A172 (cell line): ENCODE measurements at places on chromosomes 1 and 21.

- peak; percentile 58 for DNase-seq
These were observed 27.9 kb downstream of the RGS5 start for GRCh38 chr1:163174524-163175437.

- DNase-seq: no peak
These were observed 60.5 kb downstream of the MAP3K7CL start for GRCh38 chr21:29190923-29191331.

DNA sequence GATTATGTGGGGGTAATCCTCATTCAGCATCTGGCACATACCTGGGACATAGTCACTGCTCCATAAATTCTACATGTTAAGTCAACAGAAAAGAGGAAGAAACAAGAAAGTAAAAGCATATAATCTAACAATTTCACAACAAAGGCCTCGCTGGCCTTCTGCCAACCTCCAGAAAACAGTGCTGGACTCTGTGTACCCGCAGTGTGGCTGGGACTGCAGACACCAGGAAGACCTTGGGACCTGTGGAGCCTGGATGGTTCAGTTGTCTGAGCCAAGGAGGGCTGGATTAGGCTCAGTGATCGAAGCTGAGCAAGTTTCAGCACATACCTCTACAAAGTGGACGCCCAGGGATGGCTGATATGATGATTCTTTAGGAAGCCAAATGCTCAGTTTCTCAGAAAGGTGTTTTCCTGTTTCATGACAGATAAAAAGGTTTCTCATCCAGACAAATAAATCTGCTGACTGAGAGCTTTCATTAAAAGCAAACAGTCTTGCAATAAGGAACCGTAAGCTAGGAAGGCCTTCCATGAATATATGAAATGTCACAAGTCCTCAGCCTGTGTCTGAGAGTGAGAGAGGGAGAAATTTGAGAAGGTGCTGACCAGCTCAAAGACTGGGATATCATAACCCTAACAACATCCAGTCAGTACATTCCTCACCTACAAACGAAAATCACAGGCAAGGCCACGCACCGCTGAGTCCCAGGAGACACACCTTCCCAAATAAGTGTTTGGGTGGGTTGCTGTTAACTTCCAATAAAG is 48.4 kb downstream of the CAPZB start:
- DNase-seq: no peak

GRCh38 chr1:18145851-18146618 is 38.4 kb downstream of the IGSF21 start:
- peak; percentile 42 for DNase-seq

DNA sequence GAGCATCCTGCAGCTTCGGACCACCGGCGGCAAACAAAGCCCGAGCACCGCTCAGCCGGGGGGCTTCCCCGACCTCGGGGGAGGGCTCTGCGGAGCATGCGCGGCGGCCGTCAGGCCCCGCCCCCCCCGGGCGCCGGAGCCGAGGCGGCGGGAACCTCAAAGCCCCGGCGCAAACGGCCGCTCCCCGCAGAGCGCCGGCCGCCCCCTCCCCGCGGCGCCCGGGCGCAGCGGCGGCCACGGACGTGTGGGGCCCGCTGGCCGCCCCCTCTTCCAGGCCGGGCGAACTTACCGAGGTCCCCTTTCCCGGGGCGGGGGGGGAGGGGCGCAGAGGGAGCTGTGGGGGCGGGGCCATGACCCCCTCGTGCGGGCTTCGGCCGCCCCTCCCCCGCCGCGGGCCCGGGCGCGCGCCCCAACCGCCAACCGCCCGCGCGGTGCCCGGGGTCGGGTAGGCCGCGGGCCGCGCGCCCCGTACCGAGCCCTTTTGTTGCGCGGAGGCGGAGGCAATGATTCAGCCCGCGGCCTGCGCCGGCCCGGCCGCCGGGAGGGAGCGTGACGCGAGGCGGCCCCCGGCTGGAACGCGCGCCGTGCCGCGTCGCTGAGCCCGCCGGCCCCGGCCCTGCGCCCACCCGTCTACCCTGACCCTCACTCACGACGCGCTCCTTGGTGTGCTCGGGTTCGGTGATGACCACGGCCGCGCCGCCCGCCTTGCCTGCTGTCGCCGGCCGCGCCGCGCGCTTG is 1.7 kb downstream of the RCC2 start:
- no peak for DNase-seq

- DNase-seq: no peak
These were observed 66.4 kb downstream of the ANKRD13C start for GRCh38 chr1:70288166-70288565.

DNA sequence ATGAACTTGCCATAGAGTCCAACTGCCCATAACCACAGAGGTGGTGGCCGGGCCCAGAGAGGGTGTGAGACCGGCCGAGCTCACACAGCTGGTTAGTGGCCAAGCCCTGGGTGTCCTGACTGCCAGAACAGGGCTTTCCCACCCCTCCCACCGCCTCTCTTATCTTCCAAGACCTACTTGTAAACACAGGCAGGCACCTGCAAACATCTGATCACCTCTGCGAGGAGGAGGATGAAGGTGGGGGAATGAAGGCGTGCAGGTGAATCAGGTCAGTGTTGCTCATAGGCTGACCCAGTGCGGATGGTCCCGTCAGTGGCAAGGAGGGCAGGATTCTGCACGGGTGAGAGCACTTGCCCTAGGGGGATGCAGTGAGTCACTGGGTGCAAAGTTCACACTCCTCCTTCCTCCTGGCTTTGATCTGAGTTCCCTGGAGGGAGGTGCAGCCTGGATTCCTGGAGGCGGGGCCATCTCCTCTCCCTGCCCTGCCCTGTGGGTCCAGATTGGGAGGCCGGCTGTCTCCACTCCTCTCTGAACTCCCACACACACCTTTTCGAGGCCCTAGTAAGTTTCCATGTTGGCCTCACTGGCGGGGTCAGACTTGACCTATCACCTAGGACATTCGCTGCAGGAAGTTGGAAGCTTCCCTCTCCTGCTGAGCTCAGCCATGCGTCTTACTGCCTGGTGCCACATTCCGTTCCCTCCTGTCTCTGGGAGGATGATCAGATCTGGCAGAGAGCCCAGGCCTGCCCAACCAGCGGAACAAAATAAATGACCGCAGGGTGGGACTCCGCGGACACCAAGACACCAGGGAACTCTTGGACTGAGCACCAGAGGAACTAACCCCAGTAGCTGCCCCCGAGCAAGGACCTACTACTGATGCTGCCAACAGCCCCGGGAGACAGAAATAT is 7.3 kb downstream of the UQCRHL start:
- DNase-seq: peak; percentile 86

- DNase-seq: no peak
These were observed 103.3 kb downstream of the DUSP10 start for GRCh38 chr1:221638595-221638994.

DNA sequence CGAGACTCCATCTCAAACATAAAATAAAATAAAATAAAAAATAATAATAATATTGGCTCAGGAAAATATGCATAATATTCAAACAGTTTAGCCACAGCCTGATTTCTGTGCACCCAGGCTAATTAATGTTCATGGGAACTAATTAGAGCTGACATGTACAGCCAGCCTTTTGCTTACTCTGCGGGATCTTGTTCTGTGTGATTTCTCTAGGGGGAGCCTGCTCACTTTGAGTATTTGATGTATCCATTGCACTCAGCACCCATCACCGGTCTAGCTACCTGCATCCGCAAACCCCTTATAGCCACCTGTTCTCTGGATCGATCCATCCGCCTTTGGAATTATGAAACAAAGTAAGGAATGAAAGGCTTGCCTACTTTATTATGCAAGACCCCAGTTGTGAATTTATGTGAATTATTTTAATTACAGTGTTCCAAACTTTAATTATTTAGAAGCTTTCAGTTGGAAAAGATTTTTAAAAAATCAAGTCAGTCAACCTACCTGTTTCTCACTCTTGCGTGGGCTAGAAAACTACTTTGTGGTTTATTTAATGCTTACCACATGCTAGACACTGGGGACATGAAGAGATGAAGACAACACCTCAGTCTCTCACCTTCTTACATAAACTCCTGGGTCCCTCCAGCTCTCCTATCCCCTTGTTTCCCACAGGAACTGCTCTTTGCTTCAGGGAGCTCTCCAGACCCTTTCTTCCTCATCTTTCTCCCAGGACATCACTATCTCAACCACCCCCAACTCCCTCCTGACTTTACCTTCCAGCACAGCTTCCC is 25.4 kb downstream of the CFAP57 start:
- DNase-seq: no peak

GRCh38 chr1:38699330-38700076 is 160.1 kb downstream of the RRAGC start:
- DNase-seq: no peak

DNA sequence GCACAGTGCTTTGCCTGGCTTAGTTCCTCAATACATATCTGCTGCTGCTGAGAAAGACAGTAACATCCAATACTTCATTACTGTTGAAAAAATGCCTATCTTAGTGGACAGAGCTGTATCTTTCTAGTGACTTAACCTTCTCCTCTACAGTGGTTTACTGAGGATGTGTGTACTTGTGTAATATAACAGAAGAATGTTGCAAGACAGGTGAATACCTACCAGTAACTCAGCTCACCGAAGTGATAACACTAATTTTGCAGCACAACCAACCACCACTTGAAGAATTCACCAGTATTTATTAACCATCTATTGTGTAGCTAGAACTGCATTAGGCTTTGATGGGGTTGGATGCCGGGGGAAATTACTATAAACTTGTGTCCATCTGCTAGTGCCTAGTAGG is 16.6 kb upstream of the TNN start:
- DNase-seq: no peak

DNA sequence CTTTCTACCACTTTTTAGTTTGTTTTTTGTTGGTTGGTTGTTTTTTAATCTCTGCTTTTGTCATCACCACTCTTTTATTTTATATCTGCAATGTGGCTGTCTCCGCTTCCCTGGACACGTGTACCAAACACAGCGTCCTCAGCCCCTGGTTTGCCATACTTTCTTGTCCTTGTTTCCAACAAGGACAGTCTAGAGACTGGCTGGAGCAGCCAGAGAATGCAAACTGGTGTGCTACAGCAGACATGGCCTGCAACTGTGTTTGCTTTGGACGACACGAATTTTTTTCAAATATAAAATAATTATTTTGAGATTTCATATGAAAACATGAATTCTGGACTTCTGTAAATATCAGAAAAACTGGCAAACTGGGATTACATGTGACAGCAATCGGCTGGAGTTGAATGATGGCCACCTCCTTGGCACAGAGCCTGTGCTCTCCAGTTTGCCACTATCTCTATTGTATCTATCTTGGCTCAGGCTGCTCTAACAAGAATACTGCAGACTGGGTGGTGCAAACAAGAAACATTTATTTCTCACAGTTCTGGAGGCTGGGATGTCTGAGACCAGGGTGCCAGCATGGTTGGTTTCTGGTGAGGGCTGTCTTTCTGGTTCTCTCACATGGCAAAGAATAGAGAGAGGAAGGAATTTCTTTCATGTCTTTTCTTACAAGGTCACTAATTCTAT is 34.6 kb upstream of the POU2F1 start:
- no peak for DNase-seq

- peak; percentile 5 for DNase-seq
These were observed 1.2 kb upstream of the CAMTA1 start for GRCh38 chr1:6783936-6784559.

- DNase-seq: no peak
These were observed 41.0 kb downstream of the TBX15 start for GRCh38 chr1:118947003-118947765.

DNA sequence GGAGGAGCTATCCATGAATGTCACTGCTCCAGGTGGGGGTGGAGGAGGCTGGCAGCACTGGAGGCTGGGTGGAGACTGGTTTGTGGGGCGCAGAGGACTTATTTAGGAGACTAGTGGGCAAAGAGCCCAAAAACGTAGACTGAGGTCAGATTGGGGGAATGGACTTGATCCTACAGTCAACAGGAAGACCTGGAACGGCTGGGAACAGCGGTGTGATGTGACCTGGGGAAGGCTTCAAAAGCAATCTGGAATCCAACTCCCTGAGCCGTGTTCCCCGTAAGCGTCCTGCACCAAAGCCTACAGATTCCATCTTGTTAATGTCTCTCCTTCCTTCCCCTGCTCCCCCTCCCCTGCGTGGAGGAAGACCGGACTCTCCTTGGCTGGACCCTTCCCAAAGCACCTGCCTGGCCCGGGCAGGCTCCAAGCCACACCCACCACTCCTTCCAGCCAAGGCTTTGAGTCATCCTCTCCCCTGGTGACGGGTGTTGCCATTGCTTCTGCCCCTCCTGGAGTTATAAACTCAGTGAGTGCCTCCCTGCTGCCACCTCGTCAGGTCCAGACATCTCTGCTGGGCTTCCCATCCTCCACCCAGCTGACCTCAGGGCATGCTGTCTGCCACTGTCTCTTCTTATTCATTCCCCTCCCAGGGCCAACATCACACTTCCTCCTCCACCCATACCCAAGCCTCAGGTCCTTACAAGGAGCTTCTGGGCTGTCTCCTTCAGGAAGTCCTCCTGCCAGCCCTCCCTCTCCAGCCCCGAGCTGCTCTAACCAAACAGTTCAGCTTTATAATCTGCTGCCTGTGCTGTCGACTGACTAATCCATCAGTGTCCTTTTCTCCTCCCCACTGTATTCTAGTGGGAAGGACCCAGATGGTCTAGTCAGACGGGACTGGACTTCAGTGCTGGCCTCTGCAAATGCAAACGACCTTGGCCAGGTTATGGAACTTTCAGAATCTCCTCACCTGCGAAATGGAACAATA is 1.6 kb upstream of the CLSTN1 start:
- peak; percentile 89 for DNase-seq

DNA sequence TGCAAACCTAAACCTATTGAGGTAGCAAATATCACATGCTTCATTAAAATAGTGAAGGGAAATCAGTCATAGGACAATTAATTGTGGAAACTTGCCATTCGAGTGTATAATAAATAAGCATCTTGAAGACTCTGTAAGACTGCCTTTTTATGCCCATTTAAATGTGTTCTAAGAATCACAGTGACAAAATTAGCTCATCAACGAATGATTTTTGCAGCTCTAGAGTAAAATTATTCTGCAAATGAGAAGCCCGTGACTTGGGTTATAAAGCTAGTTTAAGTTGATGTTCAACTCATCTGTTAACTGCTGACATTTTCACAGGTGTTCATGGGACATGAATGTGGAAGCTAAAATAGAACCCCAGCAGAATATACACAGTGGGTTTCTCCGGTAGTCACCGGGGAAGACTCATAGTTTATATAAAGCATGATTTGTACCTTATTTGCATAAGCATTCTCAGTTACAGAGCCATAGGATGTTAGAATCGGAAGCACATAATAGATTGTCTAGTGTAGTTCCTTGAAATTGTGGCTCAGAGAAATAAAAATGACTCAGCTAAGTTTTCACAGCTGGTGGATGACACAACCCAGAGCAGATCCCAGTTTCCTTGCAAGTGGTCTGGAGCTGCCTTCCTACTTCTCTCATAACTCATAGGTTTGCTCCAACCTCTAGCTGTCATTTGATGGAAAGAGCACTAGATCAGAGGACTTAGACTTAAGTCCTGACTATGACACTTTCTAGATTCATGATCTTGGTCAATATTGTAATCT is 107.3 kb downstream of the UCHL5 start:
- peak; percentile 89 for DNase-seq

DNA sequence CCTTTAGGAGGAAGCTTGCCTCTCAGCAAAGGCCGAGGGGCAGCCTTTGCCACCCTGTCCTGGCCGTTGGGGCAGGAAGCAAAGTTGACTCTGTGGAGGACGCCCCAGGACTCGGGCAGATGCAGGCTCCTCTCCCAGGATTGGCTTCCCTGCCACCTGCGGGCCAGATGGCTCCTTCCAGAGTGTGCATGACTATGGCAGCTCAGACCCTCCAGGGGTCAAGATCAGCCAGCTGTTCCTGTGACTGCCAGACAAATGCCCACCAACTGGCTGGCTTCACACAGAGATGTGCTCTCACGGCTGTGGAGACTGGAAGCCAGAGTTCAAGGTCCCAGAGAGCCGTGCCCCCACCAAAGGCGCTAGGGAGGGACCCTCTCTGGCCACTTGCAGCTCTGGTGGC is 87.0 kb upstream of the VAMP3 start:
- no peak for DNase-seq

GRCh38 chr1:78437941-78438340 is 52.8 kb upstream of the PTGFR start:
- DNase-seq: no peak

- no peak for DNase-seq
These were observed 123.8 kb upstream of the LMO4 start for GRCh38 chr1:87204921-87205320.
